ENCODE measurements at places on chromosomes 6 and 20.

DNA sequence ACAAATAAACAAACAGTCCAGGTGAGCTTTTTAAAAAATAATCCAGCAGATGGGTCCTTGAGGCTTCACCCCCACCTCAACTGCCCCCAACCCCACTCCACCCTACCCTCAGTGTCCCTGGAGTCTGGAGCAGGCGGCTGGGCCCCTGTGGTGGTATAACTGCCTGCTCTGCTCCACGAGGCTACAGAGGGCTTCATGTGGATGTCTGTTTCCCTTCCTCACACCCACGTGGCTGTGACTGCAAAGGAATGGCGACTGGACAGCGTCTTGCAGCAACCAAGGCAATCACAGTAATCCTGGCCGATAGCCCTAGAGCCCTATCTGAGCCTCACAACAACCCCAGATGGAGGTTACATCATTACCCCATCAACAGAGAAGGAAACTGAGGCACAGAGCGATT is 76.5 kb downstream of the SLC2A10 start:
- no peak for DNase-seq

- no peak for DNase-seq
Observed at GRCh38 chr6:20098267-20098876, 113.9 kb downstream of the MBOAT1 start.

GRCh38 chr6:35320031-35320410 is 22.3 kb upstream of the PPARD start:
- no peak for DNase-seq

DNA sequence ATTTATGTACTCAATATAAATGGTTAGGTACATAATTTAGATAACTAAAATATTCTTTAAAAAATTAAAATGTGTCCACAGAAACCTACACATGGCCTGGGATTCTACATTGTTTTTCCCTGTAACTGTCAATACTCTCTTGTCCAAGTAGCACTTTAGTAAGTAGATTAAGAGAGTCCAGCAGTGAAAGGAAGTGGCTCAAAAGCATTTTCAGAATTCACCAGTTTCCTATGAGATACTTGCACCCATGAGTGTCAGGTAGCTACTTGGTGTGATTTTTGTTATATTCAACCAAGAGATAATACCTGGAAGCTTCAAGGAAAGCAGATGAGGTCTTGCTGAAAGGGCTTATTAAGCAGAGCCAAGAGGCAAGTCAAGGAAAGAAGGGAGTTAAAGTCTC is 126.3 kb downstream of the FYN start:
- no peak for DNase-seq

- no peak for DNase-seq
Observed at GRCh38 chr6:34241351-34242215, 4.9 kb downstream of the HMGA1 start.

- DNase-seq: no peak
Observed at GRCh38 chr6:33983721-33984465, 162.0 kb downstream of the GRM4 start.

- no peak for DNase-seq
Observed at GRCh38 chr6:25710287-25710686, 44.3 kb upstream of the SLC17A4 start.

DNA sequence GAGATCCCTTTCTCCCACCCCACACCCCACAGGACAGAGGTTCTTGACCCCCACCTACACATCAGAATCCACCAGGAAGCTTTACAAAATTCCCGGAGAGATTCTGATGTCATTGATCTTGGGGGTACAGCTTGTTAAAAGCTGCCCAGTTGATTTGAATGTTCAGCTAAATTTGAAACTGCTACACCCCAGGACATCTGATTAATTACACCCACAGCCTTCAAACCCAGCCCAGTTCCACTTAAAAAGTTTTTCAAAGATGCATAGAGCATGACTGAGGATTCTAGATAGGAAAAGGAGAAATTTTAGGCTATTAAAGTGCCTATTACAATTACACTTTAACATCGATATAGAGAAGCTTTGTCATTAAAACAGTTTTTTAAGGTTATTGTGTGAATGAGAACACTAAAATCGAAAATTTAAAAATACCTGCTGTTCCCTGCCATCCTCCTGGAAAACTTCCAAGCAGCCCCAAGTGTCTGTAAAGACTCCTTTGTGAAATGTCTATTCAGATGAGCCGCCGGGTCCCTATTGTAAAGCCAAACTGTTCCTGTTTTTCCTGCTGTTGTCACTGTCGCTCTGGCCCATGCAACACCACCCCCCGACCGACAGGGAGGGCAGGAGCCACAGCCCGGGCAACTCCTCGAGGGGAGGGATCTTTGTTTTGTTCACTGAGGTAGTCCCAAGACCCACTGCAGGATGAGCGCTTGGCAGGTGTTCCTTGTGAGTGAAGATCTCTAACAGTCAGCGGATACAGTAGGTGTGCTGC is 132.5 kb upstream of the PHACTR3 start:
- no peak for DNase-seq
